Stimulated activated CD8-positive, alpha-beta memory T cell treated with anti-CD3 and anti-CD28 coated beads, Interleukin-4, amount 100 ng/mL, for 1 hour (primary cell): ENCODE measurements at places on chromosomes 6 and 20.

DNA sequence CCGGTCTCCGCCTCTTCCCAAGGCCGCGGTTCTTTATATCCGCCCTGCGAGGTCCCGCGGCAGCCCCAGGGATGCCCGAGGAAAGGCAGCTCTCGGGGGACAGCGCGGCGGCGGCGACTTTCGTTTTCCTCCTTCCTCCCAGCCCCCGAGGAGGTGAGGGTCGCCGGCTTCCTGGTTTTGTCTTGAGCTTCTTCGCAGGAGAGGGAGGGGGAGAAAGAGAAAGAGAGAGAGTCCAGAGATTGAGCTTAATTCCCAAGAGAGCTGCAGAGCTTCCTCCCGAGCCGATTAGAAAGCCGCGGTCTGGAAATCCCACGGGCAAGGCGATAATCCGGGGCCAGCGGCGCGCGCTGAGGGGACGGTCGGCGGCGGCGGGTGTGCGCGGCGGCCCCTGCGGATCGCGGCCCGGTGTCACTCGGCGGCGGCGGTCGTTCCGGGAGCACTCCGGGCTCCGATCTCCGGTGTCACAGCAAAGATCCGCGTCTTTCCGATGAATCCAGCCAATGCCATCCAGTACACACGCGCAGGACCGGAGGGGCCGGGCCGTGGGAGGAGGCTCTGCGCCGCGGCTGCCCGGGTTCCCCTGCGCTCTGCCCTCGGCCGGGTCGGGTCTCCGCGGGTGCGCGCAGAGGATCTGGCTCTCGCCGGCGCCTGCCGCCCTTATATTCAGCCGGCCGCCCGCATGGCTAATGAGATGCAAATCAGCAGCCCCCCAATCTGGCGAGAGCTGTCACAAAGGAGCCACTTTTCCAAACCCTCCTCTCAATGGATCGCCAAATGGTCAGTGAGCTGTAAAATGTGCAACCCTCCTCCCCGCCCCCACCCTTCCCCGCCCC lies at the start of gene DLL1:
TSS of gene DLL1 (minus strand) at position 783 of the 833 bp plus-strand sequence. CDS start 939 bp downstream, outside the sequence.
- no peak for DNase-seq

- no peak for DNase-seq
These were observed 324 bp upstream of the LAMP5 start for GRCh38 chr20:9514072-9514460.

DNA sequence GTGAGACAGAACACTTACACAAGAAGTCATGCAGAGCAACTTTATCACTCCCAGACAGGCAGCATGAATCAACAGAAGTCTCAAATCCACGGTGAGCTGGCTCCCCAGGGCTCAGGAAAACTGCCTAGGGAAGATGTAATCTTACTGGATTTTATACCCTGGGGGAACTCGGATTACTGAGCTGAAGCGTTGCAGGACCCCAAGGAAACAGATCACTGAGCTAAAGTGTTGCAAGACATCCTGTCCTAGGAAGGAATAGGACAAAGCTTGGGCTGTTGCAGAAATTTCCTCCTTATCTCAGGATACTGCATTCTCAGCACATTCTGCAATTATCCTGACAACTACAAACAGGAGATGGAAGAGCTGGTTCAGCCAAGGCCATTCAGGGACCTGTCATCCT lies 224.8 kb downstream of the TFAP2A start:
- no peak for DNase-seq

GRCh38 chr6:6332811-6333244 lies 12.4 kb upstream of the F13A1 start:
- DNase-seq: no peak

GRCh38 chr20:59948212-59948611 lies 8.0 kb downstream of the FAM217B start:
- no peak for DNase-seq

- DNase-seq: no peak
These were observed 38.9 kb downstream of the FBXO9 start for GRCh38 chr6:53103993-53104675.

GRCh38 chr6:84258866-84259265 lies 31.4 kb upstream of the CEP162 start:
- no peak for DNase-seq

DNA sequence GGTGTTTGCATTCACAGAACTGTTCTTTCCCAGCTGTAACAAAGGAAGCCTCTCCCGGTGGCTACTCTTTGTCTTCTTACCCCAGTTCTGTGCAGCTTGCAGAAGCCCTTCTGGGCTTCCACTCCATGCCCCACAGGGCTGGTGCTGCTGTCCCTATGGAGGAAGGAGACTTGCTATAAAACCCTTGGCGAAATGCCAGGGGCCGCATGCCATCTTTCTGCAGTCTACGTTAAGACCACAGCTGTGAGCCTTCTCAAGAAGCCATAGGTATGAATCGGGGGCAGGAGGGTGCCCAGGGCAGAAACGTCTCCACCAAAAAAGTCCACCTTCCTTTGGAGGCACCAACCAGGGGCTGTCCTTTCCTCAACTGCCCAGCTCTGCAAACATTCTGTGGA lies 60.7 kb downstream of the PRND start:
- no peak for DNase-seq

- no peak for DNase-seq
These were observed 412.3 kb upstream of the ID4 start for GRCh38 chr6:19424853-19425252.

DNA sequence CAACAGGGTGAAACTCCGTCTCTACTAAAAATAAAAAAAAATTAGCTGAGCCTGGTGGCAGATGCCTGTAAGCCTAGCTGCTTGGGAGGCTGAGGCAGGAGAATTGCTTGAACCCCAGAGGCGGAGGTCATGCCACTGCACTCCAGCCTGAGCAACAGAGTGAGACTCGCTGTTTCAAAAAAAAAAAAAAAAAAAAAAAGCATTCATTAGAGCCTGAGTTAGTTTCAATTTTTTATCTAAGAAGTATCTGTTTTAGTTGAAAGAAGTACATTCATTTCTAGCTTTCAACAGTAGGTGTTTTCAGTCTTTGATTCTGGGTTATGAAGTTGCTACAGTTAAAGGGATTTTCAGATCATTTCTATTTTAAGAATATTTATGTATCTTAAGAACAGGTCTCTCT lies 42.2 kb downstream of the ZNF292 start:
- no peak for DNase-seq

- DNase-seq: no peak
These were observed 163.8 kb downstream of the MMUT start for GRCh38 chr6:49299279-49299678.

GRCh38 chr20:407133-407952 lies 756 bp upstream of the RBCK1 start:
- DNase-seq: peak; percentile 19

DNA sequence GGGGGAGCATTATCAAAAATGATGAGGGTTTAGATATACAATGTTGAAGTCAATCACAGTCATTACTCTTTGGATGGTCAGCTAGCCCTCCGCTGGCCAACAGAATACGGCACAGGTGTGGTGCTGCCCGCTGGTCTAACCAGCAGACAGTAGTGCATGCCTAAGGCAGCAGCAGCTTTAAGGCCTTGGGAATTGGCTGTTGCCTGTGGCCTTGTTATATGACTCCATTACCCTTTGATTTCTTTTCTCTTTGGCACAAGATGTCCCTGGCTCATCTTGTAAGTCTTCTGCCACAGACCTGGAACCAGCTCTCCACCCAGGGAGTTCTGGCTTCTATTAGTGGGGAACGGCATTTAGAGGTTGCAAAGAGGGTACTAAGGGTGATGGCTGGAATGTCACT lies 110.2 kb downstream of the WDR27 start:
- no peak for DNase-seq

DNA sequence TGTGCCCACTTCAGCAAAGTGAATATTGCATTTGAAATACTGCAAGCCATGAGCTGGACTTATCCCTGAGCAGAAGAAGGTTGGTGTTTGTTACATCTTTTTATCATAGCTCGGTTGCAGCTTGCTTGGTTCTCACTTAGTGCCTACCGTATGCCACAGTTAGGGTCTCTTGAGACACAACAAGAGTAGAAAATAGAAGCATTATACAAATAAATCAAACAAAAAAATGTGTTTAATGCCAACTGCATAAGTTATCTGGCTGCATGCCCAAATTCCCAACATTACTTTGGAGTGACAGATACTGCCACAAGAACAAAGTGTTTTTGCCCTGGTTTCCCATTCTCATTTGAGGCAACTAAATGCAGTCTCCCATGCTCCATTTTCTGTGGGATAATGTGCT lies 53.9 kb upstream of the LAMP5 start:
- DNase-seq: no peak

DNA sequence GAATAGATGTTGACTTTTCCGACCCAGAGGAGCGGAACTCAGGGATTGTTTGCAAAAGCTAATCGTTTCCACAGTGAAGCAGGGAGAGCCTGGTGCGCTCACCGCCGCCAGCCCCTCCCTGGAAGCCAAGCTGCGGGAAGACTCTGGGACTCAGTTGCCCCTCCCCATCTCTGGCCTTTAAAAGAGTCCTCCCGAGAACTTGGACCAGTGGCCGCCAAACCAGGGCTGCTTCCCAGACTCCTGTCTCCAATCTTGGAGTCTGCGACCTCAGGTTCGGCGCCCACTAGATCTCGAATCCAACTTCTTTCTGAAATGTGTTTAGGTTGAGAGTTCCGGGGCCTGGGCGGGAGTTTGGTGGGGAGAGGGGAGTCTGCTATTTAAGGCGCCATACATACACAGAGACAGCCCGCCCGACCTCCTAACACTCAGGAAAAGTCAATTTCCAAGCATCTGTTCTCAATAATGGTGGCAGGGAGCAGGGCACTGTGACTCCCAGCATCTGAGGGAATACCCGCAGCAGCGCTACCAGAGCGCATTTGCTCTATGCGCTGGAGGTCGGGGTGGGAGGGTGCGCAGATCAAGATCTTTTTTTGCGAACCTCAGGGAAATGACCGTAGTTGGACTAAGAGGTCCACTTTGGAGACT lies 800 bp upstream of the GRIK2 start:
- no peak for DNase-seq

DNA sequence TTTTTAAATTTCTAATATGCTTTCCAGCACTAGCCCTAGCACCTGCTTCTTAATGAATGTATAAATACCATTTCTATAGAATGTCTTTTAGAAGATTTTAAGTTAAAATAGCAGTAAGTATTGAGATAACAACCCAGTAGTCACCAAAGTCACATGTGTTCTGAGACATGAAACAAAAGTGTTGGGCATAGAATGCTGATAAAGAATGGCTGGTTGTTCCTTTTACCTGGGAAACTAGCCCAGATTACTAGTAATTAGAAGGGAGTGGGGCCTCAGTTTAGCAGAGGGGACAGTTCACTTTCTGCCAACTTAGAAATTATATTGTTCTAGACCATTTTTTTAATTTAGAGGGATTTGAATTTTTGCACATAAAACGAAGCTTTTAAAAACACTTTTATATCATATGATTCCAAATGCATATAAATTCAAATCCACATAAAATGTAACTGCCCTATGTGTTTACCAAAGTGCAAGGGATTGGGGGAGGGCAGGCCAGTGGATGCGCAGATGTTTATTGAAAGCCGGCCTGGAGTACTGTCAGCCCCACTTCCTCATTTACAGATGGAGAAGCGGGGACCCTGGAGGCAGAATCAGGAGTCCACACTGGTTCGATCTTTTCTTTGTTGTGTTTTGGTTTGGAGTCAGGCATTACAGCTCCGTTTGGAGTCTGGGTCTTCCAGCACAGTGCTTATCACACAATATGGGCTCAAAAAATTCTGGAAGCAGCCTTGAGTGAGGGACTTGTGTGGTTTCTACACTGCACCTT lies 139.8 kb downstream of the ZDHHC14 start:
- no peak for DNase-seq

DNA sequence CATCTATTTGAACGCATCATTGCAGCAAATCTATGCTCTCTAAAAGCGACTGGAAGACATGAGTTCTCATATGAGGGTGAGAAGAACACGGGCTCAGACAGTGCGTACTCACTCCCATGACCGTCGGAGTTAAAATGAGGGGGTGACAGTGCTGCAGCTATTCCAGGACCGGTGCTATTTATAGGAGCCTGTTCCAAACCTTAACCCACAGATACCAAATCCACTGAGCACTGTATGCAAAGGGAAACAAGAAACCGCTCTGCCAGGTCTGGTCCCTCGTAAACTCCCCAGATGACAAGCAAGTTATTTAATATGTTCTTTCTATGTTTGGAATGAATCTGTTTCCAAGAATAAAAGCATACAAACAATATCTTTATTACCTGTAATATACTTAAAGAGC lies 22.9 kb downstream of the PPP1R3G start:
- no peak for DNase-seq

DNA sequence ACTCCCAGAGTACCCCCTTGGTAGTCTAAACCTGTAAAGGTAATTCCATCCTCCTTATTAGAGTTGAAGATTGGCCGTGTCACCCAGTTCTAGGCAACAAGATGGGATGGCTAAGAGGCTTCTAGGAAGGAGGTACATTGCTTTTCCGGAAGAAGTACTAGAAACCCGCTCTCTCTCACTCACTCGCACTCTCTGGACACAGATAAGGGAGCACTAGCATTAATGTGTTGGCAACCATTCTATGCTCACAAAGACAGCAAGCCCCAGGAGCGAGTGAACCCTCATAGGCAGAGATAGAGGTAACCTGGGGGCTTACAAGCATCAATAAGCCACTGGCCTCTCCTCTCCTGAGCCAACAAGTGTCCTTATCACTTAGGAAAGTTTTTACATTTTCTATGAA lies 503.2 kb upstream of the JARID2 start:
- DNase-seq: no peak

DNA sequence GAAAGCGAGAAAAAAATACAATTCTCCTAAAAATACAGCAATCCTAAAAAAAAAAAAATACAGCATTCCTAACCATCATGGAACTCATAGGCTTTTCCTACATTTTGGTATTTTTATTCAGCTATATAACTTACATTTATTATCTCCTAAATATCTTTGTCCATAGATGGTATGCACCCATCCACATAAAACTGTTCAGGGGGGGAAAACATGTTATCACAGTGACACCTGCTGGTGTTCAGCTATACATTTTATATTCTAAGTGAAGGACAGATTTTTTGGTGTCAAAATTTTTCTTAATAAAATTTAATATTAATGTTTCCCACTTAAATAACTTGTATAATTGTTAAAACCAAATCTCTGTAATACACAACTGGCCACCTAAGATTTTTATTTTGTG lies 58.0 kb downstream of the BLOC1S5 start:
- no peak for DNase-seq

DNA sequence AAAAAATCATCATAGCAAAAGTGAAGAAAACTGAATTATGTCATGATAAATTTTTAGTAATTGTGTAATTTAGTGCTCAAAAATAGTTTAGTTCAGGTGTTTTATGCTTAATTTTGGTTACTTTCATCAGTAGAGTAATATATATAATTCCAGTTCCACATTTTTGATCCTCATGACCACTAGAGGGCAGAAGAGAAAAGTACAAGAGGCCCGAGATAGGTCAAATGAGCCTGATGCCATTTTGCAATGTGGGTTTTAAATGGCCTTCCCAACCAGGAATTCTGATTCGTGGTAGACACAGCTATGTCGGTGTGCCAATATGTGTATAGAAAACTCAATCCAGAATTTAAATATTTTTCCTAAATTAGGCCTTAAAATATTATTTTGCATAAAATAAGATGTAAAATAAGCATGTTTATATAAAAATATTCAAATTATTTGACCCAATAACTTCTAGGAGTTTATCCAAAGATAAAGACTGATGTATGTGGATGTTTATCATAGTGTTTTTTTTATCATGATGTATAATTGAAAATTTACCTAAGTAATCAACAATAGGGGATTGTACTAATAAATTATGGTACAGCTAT lies 159.7 kb upstream of the RPS6KA2 start:
- DNase-seq: no peak

GRCh38 chr6:117906958-117907600 lies at the start of gene SLC35F1:
Gene SLC35F1, plus strand, starts transcription at chr6:117907264.
- no peak for DNase-seq
